Progenitor cell of endocrine pancreas (in vitro differentiated cells): ENCODE measurements at places on chromosomes 11 and 22. TPM values are rescaled to one million over a fixed set of nuclear protein-coding genes. Genes with fewer than 3 reads are reported as not detected.
A peak's percentile ranks its signal among the peaks of the same experiment; 100 is the strongest.

GRCh38 chr22:32661296-32661695 lies 140.2 kb upstream of the TIMP3 start:
- no peak for DNase-seq
- H3K4me3 ChIP-seq = no peak overlapping the region
- H3K27me3 ChIP-seq = peaks cover 24% of the 10 kb centered on the region
- H3K27ac ChIP-seq = no peak overlapping the region

- peak overlapping the region; percentile 97 for H3K27ac ChIP-seq
- H3K4me3 ChIP-seq = peak overlapping the region; percentile 74
- peaks cover 24% of the 10 kb centered on the region for H3K4me1 ChIP-seq
- DNase-seq = peak; percentile 93
- H3K36me3 ChIP-seq = no peaks in the 10 kb centered on the region
Measured at GRCh38 chr11:45921561-45922424, 663 bp upstream of the LARGE2 start.

The FOLR3 gene
- total RNA-seq = 0.98 TPM in 1 of 2 replicates, not detected in the other

The LAMTOR1 gene
- 84.9 and 85.4 TPM in 2 replicates for total RNA-seq

The OR6A2 gene
- total RNA-seq = 0.13 and 0.24 TPM in 2 replicates

The SFI1 gene
- total RNA-seq = 61.9 and 66.3 TPM in 2 replicates

DNA sequence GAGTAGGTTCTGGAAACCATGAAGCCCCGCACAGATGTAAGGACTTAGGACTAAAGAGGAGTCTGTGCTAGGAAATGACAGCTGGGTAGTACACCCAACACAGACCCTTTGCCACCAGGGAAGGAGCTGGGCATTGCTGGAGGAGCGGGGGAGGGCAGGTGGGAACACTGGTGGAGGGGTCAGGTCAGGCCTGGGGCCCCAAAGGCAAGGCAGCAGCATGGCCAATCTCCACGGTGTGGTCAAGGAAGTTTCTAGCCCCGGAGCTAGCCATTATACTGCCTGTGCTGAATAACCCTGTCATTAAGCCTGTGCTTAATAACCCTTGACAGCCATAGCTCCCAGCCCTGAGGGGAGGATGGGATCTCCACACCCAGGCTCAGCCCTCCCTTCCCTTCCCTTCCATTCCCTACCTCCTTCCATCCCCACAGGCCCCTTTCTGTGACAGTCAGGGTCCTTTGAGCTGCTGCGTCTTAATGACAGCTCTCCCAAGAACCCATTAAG lies 2.1 kb downstream of the TMPRSS4 start:
- H3K27me3 ChIP-seq = peaks cover 17% of the 10 kb centered on the region
- peaks cover 32% of the 10 kb centered on the region for H3K4me1 ChIP-seq
- H3K4me3 ChIP-seq = no peak overlapping the region
- H3K36me3 ChIP-seq = no peaks in the 10 kb centered on the region

The RASSF7 gene
- total RNA-seq = 38.2 and 40.8 TPM in 2 replicates

DNA sequence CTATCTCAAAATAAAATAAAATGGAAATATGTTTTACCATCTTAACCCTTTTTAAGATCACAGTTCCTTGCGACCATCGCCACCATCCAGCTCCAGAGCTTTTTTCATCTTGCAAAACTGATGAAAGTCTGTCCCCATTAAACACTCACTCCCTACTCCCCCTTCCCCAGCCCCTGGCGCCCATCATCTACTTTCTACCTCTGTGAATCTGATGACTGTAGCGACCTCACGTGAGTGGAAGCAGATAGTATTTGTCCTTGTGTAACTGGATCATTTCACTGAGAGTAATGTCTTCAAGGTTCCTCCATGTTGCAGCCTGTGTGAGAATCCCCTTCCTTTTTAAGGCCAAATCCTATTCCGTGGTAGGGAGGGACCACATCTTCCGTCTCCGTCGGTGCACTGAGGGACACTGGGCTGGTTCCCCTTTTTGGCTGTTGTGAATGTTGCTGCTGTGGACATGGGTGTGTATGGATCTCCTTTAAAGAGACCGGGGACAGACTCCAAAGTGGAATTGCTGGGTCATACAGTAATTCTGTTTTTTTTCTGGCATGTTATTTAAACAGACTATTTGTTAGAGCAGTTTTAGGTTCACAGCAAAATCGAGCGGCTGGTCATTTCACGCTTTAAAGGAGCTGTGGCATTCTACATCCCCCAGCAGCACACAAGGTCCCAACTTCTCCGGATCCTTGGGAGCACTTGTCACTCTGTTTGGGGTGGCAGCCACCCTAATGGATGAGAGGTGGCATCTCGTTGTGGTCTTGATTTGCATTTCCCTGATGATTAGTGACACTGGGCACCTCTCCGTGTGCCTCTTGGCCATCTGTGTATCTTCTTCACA lies 120.0 kb downstream of the KCNQ1 start:
- no peak overlapping the region for H3K27ac ChIP-seq
- peaks cover 24% of the 10 kb centered on the region for H3K27me3 ChIP-seq
- H3K4me1 ChIP-seq = peaks cover 18% of the 10 kb centered on the region
- H3K4me3 ChIP-seq = no peak overlapping the region

- DNase-seq = no peak
- peaks cover 6% of the 10 kb centered on the region for H3K36me3 ChIP-seq
- H3K4me1 ChIP-seq = no peaks in the 10 kb centered on the region
- H3K27me3 ChIP-seq = no peaks in the 10 kb centered on the region
Measured at GRCh38 chr22:44918166-44918924, 91.5 kb downstream of the PHF21B start.

- no peaks in the 10 kb centered on the region for H3K27me3 ChIP-seq
- H3K4me3 ChIP-seq = no peak overlapping the region
- DNase-seq = no peak
- H3K36me3 ChIP-seq = no peaks in the 10 kb centered on the region
- no peak overlapping the region for H3K27ac ChIP-seq
Measured at GRCh38 chr11:35785287-35786167, 123.0 kb downstream of the TRIM44 start.

DNA sequence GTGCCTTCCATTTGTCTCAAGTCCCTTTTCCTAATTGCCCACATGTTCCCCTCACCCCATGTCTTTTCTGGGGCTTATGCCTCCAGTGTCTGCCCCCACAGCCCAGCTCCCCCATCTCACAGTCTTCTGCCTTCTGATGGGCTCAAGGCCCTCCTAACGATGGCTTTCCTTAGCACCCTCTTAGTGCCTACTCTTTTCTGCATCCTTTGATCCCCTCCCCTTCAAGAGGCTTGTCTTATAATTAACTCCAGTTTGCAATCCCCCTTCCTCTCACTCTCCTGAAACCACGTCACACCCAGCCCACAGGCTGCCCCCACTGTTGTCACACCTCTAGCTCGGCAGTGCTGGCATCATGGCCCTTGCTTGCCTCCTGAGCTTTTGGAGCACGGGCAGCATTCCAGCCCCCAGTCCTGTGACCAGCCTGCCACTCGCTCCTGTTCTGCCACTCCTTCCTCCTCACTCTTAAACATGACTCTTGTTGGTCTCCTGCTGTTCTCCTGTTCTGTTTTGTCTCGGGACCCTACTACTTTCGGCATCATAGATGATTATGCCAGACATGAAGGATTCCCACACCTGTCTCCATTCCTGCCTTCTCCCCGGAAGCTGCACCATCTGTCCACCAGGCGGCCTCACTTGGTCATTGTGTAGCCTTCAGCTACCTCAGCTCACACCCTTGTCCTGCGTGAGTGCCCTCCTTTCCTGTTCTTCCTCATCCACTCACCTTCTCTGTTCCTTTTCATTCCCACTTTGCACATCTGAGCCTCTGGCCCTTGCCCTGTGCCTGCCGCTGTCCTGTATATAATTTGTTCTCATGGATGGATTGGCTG lies 26.1 kb downstream of the UBE2L3 start:
- no peak overlapping the region for H3K4me3 ChIP-seq
- no peak for DNase-seq
- H3K27ac ChIP-seq = no peak overlapping the region
- peaks cover 17% of the 10 kb centered on the region for H3K36me3 ChIP-seq
- no peaks in the 10 kb centered on the region for H3K27me3 ChIP-seq

GRCh38 chr22:20244691-20245576 lies 23.2 kb downstream of the RTN4R start:
- peaks cover 3% of the 10 kb centered on the region for H3K36me3 ChIP-seq
- H3K4me3 ChIP-seq = no peak overlapping the region
- peak overlapping the region; percentile 73 for H3K27ac ChIP-seq
- H3K27me3 ChIP-seq = peaks cover 3% of the 10 kb centered on the region

- H3K27me3 ChIP-seq = no peaks in the 10 kb centered on the region
- H3K4me1 ChIP-seq = peaks cover 19% of the 10 kb centered on the region
- no peak overlapping the region for H3K27ac ChIP-seq
- H3K4me3 ChIP-seq = no peak overlapping the region
- H3K36me3 ChIP-seq = peaks cover 3% of the 10 kb centered on the region
- DNase-seq = no peak
Measured at GRCh38 chr11:116984589-116984988, 113.6 kb downstream of the SIK3 start.

DNA sequence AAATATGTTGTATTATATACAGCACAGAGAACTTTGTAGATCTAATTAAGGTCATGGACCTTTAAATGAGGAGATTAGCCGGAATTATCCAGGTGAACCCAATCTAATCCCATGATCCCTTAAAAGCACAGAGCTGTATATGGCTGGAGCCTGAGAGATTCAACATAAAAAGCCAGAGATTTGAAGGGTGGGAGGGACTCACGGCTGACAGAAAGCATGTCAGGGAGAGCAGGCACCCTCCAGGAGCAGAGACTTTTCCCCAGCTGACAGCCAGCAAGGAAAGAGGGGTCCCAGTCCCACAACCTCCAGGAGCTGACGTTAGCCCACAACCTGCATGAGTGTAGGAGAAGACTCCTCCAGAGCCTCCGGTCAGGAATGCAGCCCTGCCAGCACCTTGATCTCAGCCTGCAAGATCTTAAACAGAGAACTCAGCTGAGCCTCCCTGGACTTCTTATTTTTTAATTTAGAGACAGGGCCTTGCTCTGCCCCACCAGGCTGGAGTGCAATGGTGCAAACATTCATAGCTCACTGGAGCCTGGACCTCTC lies 20.0 kb upstream of the ADA2 start:
- H3K4me1 ChIP-seq = no peaks in the 10 kb centered on the region
- H3K27ac ChIP-seq = no peak overlapping the region
- DNase-seq = no peak
- peaks cover 14% of the 10 kb centered on the region for H3K27me3 ChIP-seq

- no peaks in the 10 kb centered on the region for H3K4me1 ChIP-seq
- no peak overlapping the region for H3K4me3 ChIP-seq
- H3K36me3 ChIP-seq = peaks cover 17% of the 10 kb centered on the region
- no peak overlapping the region for H3K27ac ChIP-seq
- no peak for DNase-seq
- no peaks in the 10 kb centered on the region for H3K27me3 ChIP-seq
Measured at GRCh38 chr11:68263444-68264035, 8.2 kb downstream of the C11orf24 start.

- no peaks in the 10 kb centered on the region for H3K36me3 ChIP-seq
- DNase-seq = no peak
- no peaks in the 10 kb centered on the region for H3K4me1 ChIP-seq
- H3K27me3 ChIP-seq = peaks cover 34% of the 10 kb centered on the region
- H3K4me3 ChIP-seq = no peak overlapping the region
- no peak overlapping the region for H3K27ac ChIP-seq
Measured at GRCh38 chr11:116272181-116272789, 500.5 kb downstream of the BUD13 start.

DNA sequence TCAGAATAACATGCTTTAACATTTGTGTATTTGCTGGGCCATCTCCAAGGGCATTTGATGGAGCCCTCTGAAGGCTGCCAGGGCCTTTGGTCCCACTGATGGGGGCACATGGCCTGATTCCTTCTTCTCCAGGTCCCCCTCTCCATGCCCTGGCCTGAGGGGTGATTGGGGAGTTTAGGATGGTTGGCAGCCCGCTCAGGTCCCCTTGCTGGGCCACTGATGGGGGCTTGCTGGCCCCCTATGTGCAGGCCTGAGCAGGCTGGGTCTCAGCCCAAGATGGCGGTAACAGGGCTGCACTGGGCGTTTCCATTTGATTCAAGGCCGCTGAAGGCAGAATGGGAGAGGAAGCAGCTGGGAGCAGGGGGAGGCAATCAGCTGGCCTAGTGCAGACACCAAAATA lies 113.7 kb upstream of the NECTIN1 start:
- no peak for DNase-seq
- H3K27ac ChIP-seq = no peak overlapping the region
- H3K27me3 ChIP-seq = peaks cover 44% of the 10 kb centered on the region
- H3K4me1 ChIP-seq = peaks cover 11% of the 10 kb centered on the region
- no peaks in the 10 kb centered on the region for H3K36me3 ChIP-seq

The LMNTD2 gene
- total RNA-seq = 15.6 and 19.3 TPM in 2 replicates

DNA sequence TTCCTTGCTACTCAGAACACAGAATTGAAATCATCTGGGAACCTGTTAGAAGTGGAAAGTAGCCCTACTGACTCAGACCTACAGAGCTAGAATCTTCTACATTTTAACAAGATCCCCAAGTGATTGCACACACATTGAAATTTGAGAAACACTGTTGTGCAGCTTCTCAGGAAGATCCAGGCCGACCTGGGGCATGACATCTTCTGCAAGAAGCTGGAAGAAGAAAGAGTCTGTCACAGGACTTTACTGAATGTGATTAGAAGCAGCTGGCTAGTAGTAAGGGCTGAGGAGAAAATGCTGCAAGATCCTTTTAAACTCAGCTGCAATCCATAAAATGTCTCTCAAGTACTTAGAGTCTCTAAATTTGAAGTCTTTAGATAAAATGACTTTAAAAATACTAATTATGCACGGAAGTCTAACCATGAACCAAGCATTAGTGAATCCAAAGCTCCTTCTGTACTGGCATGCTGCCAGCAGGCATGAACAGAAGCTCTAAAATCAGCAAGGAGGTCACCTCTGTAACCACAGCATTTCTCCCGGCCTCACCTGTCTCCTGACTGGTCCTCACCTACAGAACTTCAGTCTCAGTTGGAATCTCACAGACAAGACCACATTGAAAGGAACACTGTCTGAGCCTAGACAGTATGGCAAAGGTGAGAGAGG lies 85.0 kb downstream of the SERGEF start:
- H3K36me3 ChIP-seq = peaks cover 8% of the 10 kb centered on the region
- H3K27me3 ChIP-seq = no peaks in the 10 kb centered on the region
- no peak overlapping the region for H3K27ac ChIP-seq
- peaks cover 3% of the 10 kb centered on the region for H3K4me1 ChIP-seq
- H3K4me3 ChIP-seq = no peak overlapping the region

The MOV10L1 gene
- 0.22 TPM in 1 of 2 replicates, not detected in the other for total RNA-seq

DNA sequence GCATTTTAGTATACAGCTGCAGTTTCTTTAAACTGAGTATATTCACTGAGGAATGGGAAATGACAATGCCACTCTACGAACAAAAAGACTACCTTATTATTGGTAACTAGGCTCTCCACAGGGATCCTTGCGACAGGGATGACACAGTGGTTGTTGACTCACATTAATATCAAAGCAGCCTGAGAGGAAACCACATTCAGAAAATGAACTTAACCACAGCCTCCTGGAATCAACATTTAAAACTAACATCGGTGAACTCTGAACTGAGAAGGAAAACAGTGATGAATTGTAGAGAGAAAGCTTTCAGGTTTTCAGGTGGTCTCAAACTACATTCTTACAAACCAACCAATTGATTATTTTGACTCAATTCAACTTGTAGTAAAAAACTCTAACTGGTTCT lies 90.3 kb upstream of the MTMR2 start:
- H3K4me1 ChIP-seq = peaks cover 26% of the 10 kb centered on the region
- H3K27ac ChIP-seq = peak overlapping the region; percentile 90
- H3K4me3 ChIP-seq = no peak overlapping the region
- no peak for DNase-seq
- no peaks in the 10 kb centered on the region for H3K36me3 ChIP-seq
- no peaks in the 10 kb centered on the region for H3K27me3 ChIP-seq

GRCh38 chr11:73664877-73665276 lies 18.5 kb downstream of the PLEKHB1 start:
- H3K27ac ChIP-seq = no peak overlapping the region
- peaks cover 7% of the 10 kb centered on the region for H3K36me3 ChIP-seq
- peaks cover 5% of the 10 kb centered on the region for H3K27me3 ChIP-seq
- H3K4me1 ChIP-seq = peaks cover 5% of the 10 kb centered on the region

The ASPHD2 gene
- 4.0 and 4.2 TPM in 2 replicates for total RNA-seq

GRCh38 chr11:64753019-64753379 lies 6.8 kb downstream of the PYGM start:
- no peak for DNase-seq
- H3K4me1 ChIP-seq = no peaks in the 10 kb centered on the region
- no peak overlapping the region for H3K4me3 ChIP-seq
- H3K36me3 ChIP-seq = peaks cover 2% of the 10 kb centered on the region
